Activated T-cell treated with anti-CD3 and anti-CD28 coated beads, Interleukin-2, amount 50 U/mL, for 1 hour (primary cell): ENCODE measurements at places on chromosomes 5 and 9.

GRCh38 chr9:16131264-16131663 is 578.4 kb downstream of the CCDC171 start:
- no peak for DNase-seq

- no peak for DNase-seq
Observed at GRCh38 chr9:79116041-79116440, 455.7 kb upstream of the TLE4 start.

DNA sequence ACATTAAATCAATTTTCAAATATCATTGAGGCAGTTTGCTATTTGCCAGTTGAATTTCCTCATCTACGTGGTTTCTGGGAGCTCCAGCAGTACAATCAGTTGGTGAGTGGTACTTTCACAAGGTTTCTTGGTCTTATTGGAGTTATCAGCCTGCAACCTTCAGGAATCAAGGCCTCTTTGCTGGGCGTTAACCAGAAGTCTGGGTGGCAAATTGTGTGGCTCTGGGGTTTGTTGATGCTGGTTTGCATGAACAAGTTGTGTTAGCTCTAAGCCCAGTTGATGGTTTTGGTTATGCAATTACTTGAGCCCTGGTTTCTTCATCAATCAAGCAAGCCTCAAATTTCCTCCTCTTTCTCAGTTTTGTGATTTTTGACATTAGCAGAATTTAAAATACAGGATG is 152.9 kb upstream of the ANKRD55 start:
- no peak for DNase-seq

DNA sequence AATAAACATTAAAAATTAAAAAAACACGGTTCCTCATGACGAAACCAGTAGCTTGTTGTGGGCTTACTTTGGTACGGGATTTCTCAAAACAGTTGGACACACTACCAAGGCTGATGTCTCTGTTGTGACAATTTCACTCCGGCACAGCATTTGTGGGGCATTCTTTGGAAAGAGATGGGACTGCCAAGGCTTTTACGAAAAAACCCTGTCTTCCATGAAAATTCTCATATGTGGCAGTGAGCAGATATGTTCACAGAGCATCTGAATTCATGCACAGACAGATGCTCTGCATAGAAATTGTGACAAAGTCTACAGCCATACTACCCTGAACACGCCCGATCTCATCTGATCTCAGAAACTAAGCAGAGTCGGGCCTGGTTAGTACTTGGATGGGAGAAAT is 17.8 kb upstream of the SHROOM1 start:
- DNase-seq, result no peak

DNA sequence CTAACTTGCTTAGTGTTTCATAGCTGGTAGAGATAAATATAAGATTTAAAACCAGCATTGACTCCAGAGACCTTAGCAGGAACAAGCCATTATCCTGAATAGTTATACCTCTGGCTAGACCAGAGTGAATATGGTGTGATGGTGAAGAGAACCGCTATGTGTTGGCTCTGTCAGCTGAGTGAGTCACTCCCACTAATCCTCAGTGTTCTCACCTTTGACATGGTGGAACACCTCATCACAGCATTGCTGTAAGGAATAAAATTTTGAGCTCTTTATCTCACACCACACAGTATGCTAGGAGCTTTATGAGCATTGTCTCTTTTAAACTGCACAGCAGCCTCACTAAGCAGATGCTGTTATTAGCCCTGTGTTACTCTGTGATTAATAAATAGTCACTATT is 90.7 kb upstream of the DHFR start:
- no peak for DNase-seq

DNA sequence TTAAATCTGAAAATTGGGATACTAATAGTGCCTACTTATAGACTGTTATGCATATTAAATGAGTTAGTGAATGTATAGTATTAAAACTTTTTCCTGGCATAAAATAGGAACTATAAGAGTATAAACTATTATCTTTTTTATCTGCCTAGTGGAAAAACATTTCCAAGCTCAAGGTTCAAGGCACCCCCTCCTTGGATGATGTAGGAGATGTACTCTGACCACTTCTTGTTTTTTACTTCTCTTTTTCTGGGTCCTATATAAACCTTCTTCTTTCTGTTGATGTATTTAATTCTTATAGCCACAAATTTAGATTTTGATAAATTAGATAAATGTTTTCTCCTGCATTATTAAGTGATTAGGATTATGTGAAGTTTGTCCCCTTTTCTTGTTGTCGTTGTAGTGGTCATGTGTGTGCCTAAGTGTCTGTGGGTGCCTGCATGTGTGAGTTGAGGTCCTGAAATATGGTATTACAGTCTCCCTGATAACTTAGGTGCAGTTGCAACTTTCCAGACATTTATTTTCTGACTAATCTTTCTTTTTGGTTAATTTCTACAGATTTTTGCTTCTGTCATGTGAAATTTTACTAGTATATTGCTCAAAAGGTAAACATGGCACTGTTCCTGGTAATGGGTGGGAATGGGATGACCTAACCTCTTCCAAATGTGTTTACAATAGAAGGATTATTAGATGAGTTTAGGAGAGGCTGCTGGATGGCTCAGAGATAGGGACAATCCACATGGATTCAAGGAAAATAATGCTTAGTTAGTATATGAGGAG is 160.8 kb upstream of the CDKN2B start:
- DNase-seq, result no peak

DNA sequence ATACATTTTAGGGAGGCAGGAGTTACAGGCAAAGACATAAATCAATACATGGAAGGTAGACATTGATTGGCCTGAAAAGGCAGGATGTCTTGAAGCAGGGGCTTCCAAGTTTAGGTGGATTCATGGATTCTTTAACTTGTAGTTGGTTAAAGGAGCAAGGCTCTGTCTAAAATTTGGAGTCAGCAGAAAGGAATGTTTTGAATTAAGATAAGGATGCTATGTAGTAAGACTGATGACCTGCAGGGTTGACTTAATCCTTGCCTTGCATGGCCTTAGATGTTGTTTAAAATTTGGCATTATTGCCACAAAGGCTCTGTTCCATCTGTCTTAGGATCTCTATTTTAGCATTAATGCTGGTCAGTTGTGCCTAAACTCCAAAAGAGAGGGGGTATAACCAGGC is 171.3 kb downstream of the C5orf15 start:
- DNase-seq, result no peak
